Stimulated activated CD8-positive, alpha-beta memory T cell treated with anti-CD3 and anti-CD28 coated beads, Interleukin-4, amount 100 ng/mL, for 48 hours (primary cell): ENCODE measurements at places on chromosomes 3 and 15.

DNA sequence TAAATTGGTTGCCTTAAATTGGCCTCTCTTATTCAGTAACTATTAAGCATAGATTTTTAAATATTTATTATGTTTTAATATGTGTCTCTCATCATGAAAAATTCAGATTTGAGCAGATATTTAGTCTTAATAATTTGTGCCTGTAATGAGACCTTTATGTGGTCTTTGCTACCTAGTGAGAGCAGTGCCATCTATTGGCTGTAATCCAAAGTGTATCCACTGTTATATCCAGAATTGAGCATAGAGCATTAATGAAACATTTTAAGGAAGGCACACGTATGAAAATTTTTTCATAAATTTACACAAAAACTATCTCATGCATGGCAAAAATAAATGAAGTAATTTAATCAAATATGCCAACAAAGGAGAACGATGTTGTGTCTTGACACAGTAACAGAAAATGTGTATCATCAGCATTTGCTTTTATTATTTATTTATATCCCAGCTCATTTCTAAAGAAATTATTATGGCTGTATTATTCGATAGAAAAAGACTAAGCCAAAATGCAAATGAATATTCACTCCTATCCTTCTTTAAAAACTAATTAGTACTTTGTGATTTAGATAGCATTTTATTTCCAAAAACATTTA lies 203.5 kb downstream of the RSRC1 start:
- DNase-seq, result no peak

GRCh38 chr15:100803171-100803440 lies 76.5 kb upstream of the ALDH1A3 start:
- DNase-seq, result no peak

- no peak for DNase-seq
Measured at GRCh38 chr15:52652984-52653383, 26.2 kb downstream of the ATOSA start.

DNA sequence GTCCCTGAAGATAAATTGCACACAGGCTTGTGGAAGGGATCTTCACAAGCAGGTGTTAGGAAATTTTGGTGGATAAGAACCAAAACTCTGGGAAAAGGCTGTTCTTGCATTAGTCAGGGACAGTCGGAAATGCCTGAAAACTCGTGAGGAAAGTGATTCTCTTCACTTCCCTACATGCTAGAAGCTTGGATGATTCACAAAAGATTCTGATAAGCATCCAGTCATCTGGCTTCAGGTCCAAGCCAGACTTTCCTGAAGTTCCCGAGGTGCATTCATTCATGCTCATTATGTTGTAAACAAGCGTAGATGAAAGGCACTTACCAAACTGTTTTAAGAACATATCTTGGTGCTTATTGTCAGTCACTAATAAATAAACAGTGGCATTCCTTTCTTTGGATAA lies 1028.7 kb downstream of the NTRK3 start:
- no peak for DNase-seq

DNA sequence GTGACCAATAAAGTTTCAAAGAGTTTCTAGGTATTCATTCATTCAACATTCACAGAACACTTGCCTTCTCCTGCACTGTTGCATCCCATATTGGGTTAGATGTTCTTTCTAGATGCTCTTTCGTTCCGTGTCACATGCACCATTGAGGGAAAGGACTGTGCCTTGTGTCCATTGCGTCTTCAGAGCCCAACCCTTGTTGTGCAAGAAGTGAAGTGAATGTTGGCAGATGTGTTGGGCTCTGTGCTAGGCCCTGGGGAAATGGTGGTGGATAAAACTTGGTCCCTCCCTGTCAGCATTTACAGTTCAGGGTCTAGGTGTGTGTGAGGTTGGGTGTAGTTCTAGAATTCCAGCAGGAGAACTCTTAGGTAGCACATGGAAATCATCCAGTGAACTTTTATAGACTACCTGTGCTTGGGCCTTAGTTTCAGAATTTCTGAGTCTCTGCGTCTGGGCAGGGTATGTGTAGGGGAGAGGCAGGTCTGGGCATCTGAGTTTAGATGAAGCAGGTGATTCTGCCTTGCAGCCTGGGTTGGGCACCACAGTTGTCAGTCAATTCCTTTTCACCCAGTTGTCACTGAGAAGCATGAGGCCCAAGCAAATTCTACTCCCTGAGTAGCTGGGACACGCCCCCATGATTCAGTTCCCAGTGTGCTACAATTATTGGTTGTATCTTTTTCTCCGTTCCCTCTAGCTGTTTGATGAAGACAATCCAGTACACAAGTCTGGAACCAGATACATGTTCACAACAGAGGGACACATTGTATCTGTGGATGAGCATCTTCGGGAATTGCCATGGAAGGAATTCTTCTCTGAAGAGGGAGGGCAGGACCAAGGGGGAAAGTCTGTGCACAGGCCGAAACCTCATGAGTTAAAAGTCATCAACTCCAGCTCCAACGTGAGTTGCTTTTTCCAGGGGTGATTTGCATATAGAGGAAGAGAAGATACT lies 25.4 kb downstream of the EDEM1 start:
- no peak for DNase-seq

GRCh38 chr3:112730210-112730609 lies 89.3 kb upstream of the CCDC80 start:
- no peak for DNase-seq

GRCh38 chr15:88267720-88268119 lies 11.2 kb upstream of the NTRK3 start:
- DNase-seq, result no peak

DNA sequence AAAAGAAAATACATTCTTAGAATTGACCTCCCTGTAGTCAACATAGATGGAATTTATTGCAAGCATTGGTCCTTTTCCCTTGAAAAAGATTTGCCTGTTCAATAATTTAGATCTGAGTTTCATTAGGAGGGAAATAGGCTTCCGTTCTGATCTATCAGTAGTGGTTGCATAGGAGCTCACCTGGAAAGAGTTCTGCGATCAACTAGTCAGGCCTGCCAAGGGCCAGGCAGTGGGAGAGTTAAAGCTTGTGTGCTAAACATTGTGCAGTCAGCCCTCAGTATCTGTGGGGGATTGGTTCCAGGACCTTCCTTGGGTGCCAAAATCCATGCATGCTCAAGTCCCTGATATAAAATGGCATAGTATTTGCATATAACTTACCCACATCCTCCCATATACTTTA lies 29.6 kb upstream of the IDH2 start:
- DNase-seq, result no peak
